ENCODE measurements at places on chromosomes 7 and 10.

GRCh38 chr10:69125554-69125953 lies 1.6 kb downstream of the VPS26A start:
- DNase-seq: no peak

DNA sequence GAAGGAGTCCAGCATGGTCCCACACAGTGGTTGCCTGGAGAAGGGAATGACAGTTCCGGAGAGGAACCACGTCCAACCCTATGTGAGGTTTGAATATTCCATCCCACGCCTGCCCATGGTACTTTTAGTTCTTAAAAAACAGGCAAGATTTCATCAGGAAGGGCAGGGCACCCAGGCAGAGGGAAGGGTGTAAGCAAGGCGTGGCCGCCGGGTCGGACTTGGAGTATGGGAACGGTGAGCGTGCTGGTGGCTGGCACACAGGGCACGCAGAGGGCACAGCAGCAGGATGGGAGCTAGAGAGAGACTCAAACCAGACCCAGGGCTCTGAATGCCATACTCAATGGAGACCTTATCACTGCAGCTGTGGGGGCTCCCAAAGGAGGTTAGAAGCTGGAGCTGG lies 34.3 kb downstream of the FAM53B start:
- DNase-seq: no peak

- no peak for DNase-seq
These were observed 52.1 kb upstream of the NME8 start for GRCh38 chr7:37796138-37796775.

DNA sequence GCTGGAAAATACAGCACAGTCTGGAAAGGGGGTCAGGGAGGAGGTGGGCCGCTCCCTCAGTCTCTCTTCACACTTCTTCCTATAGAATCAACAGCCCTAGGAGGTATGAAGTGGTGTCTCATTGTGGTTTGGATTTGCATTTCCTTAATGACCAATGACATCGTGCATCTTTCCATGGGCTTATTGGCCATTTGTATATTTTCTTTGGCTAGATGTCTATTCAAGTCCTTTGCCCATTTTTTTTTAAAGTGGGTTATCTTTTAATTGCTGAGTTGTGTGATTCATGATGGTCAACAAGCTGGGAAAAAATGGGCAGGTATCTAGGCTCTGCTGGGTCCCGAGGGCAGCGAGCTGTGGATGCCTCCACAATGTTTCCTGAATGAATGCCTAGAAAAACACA lies 29.1 kb downstream of the TMEM130 start:
- no peak for DNase-seq

GRCh38 chr7:12032146-12032545 lies 178.9 kb upstream of the TMEM106B start:
- DNase-seq: no peak

DNA sequence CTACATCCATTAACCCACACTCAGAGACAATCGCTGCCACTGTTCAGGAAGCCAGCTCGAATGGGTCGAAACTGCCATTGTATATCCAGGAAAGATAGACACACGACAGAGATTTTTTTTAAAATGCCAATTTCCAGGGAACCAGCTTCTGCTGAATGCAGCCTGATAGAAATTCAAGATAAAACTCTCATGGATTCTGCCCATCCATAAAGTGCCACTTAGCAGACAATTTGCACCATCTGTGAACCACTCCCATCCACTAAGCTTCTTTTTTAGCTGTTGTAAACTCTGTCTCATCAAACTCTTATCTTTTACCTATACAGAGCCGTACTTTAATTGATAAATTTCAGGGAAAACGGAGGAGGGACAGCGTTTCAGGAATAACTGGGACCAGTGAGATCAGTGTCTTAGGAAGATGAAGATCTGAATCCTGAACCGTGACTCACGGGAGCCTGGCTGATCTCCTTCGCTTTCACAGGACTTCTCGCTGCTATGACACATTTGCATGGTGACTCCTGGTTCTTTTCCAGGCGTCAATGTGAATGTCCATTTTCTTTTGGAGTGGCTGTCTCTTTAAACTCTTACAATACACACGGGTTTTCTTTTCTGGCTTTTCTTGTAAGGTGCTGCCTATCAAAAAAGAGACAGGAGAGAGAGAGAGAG lies 103.4 kb downstream of the FAM204A start:
- DNase-seq: no peak

DNA sequence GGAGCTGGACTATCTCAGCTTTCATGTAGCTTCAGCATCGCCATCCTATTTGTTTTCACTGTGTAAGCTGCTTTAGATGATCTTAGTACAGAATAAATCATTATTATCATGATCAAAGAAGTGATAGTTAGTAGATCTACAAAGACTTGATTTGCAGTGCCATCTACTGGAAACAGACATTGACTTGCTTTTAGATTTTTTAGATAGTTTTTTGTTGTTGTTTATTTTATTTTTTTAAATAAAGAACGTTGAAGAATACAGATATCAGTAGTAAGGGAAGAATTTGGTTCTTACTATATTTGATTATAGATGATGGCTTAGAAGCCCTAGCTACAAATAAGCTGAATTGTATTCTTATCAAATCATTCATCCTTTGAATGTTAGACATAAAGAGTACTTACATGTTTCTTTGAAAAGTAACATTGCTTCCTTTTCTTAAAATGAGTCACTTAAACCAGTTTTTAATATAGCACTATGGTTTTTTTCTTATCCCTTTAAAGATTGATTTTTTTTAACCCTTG lies 6.3 kb upstream of the SFMBT2 start:
- DNase-seq: no peak

Measured in 8988T (cell line).